Stimulated activated CD8-positive, alpha-beta memory T cell treated with anti-CD3 and anti-CD28 coated beads, Interleukin-4, amount 100 ng/mL, for 1 hour (primary cell): ENCODE measurements at places on chromosomes 16 and 17.

GRCh38 chr17:75552425-75553294, 27.2 kb downstream of the LLGL2 start:
- DNase-seq = no peak

DNA sequence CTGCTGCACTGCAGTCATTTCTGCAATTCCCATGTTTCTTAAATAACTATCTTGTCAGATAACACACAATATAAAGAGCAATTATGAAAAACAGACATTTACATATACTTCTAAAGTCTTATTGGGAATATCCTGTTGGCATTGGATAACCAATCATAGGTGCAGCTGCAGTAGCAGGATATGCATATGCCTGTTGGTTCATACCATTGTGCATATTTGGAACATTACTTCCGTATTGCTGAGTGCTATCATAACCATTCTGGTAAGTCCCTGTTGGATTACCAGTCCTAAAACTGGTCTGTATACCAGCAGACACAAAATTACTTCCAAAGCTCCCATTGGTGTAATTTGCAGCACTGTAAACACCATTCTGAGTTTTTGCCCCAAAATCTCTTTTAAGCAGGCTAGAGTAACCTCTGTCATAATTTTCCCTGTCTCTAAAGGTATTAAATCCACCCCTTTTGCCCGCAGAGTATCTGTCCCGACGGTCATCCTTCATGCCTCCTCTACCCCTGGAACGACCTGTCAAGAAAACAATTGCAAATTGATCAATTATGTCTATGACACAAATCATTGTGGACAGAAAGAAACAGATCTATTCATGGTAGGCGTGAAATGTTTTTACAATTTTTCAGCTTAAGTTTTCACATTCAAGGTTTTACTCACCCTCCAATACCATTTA, 3.1 kb upstream of the POLG2 start:
- no peak for DNase-seq

- no peak for DNase-seq
These were observed 199.8 kb upstream of the CHMP6 start for GRCh38 chr17:80791758-80792284.

- no peak for DNase-seq
These were observed 27.5 kb downstream of the ASPA start for GRCh38 chr17:3503285-3503684.

- no peak for DNase-seq
These were observed 36.3 kb downstream of the GAS7 start for GRCh38 chr17:10162096-10162495.
